ENCODE measurements at places on chromosomes 11 and 22. TPM values are rescaled to one million over a fixed set of nuclear protein-coding genes. Genes with fewer than 3 reads are reported as not detected.

The CNGA4 gene
- total RNA-seq, result 0.20 TPM

DNA sequence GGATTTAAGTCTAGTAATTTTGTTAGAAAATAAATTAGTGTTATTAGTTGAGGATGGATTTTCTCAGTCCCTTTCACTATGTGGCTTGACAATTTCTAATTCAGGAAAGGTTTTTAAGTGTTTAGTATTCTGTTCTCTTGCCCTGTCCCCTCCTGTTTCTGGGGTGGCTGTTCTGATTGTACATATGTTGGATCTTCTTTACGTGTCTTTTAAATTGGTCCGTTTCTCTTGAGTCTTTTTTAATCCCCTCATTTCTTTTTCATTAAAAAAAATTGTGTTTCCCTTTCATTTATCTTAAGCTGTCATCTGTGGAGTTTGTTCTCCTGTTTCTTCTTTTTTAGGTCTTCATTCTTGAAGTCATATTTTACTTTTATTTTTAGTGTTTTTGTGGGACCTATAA, 12.5 kb downstream of the ZBED4 start:
- DNase-seq, result no peak

DNA sequence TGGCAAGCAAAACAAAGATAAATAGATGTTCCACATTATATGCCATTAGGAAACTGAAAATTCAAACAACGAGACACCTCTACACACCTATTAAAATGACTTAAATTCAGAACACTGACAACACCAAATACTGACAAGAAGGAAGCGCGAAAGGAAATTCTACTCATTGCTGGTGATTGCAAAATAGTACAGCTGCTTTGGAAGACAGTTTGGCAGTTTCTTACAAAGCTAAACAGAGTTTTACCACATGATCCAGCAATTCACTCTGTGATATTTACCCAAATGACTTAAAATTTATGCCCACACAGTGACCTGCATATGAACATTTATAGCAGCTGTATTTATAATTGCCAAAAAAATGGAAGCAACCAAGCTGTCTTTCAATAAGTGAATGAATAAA, 232.6 kb downstream of the CASP12 start:
- DNase-seq, result no peak

GRCh38 chr22:30481711-30482110, 9.9 kb upstream of the SEC14L3 start:
- DNase-seq, result no peak

- no peak for DNase-seq
Observed at GRCh38 chr11:116062490-116063171, 558.4 kb upstream of the CADM1 start.

DNA sequence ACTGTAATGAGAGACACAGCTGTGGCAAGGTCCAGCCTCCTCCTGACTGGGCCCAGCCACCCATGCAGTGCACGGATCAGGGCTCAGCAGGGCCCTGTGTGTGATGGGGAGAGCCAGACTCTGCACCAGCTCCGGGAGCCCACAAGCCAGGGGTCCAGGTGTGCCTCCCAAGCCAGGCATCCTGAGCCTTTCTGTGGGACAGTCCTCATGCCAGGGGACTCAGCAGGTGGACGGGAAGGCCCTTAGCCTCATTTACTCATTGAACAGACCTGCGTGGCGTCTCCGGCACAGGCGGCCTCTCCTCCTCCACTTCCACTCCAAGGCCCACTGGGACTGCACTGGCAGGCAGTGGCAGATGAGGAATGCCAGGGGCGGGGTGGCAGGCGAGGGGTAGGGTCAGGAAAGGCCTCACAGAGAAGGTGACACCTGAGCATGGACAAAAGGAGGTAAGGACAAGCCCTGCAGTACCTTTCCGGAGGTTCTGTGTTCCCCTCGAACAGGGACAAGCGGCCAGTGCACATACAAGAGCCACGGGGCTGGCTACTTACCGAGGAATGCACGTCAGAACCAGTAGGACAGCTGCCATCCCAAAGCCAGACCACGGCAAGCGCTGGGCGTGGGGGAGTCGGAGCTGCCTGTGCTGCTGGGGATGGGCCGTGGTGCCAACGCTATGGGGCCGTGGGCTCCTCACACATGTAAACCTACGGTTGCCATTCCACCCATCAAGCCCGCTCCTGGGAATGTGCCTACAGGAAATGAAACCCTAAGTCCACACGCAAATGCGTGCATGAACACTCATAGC, 52.7 kb downstream of the IGF2 start:
- no peak for DNase-seq

DNA sequence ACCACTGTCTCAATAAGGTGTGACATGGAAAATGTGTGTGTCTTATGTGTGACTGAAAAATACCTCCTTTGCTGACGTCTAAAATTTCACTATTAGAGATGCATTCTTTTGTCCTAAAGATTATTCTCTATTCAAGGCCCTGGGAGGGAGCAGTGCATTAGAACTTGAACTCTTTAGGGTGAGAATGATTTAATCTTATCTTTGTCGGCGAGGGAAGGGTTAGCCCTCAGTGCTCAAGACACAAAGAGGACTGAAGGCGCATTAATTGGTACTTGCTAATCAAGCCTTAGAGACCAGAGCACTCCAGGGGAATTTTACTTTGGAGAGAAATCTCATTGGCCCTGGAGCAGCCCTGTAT, 29.8 kb upstream of the PLET1 start:
- no peak for DNase-seq

- no peak for DNase-seq
Observed at GRCh38 chr11:59706518-59707285, 6.9 kb downstream of the OR10V1 start.

- no peak for DNase-seq
Observed at GRCh38 chr11:27241311-27242122, 121.5 kb downstream of the CCDC34 start.

DNA sequence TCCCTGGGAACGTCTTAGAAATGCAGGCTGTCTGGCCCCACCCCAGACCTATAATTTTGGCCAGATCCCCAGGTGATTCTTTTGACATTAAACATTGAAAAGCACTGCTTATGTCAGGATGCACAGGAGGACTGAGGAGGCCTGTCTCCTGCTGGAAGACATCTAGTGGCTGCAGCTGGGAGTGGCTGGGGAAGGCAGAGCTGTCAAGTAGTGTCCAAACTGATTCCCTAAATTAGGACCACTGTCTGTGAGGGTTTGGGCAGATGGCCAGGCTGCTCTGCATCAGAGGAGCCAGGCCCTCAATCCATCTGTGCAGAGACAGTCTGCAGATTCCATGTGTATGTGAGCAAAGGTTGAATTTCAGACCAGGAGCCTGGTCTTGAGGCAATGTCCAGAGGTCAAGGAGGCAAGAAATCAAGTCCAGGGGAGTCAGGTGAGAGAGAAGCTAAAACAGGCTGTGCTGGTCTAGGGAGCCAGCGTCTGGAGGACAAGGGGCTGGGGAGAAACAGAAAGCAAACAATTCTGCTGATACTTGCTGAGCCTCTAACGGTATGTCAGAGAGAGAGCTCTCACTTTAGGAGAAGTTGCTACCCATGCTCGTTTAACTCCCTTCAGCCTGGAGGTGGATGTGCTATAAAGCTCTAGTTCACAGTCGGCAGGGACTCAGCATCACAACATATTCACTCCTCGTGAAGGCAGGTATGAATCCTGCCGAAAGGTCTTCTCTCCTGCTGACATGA, 15.3 kb upstream of the SYTL2 start:
- peak; percentile 54 for DNase-seq

The IGSF22 gene
- 0.35 TPM for total RNA-seq

DNA sequence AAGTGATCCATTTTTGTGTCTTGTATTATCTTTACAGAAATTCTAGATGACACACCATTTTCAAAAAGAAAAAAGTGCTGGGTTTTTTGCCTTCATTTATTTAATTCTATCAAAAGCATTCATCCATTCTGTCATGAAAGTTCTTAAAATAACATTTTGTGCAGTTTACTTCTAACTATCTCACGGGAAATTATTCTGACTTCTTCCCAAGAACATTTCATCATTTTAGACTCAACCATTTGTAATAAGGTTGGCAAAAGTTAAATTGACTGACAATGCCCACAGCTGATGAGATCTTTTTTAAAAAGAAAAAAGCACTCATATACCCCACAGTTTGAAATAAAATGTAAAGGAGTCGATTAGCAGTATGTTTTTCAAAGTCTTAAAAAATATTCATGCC, 68.5 kb downstream of the SBF2 start:
- no peak for DNase-seq

- DNase-seq, result no peak
Observed at GRCh38 chr11:122578171-122578825, 77.2 kb upstream of the UBASH3B start.

GRCh38 chr22:36470162-36470993, 11.1 kb downstream of the TXN2 start:
- peak; percentile 89 for DNase-seq

The DEPDC7 gene
- total RNA-seq, result 4.4 TPM

The ADAMTS15 gene
- 1.5 TPM for total RNA-seq

DNA sequence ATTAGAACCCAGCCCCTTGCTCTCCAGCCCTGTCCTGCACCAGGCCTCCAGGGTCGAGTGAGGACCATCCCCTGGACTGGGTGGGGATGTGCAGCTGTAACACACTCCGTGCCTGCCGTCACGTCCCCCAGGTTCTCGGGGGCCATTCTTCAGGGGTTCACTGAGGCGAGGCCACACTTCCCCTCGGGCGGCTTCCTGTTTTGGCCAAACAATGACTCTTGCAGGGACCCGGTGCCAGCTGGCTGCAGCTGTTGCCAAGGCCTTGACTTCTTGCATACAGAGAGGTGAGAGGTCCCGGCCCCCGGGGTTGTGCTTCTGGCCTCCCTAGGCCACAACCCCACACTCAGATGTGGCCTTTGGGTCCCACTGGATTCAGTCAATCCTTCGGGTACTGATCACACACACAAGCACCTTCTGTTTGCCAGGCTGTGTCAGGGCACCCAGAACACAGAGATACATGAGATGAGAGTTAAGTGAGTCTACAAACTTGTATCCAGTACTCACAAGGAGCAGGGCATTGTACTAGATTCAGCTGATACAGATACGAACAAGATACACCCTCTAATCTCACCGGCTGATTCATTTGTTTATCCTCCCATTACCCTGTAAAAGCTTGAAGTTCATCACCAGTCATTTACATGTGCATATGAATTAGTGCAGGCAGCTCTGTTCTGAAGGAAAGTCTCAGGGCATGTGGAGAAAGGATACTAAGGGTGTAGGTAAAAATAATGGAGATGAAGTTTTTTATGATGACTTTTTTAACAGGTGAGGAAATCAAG, 32.9 kb downstream of the LRRC32 start:
- peak; percentile 14 for DNase-seq

DNA sequence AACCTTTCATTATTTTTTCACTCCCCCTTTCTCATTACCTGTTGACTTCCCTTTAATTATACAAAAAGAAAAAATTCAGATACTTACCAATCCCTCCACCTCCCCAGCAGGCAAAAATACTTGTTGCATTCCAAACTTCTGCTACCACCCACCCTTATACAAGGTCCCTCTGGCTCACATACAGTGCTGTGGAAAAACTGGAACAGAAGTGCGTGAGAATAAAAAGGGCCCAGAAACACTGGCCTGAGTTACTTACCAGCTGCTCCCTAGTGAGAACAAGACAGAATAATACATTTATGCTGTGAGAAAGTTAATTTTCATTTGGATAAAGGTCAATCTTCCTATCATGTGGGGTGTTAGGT, 46.9 kb upstream of the RAPSN start:
- DNase-seq, result no peak

GRCh38 chr11:106322106-106322505, 244.6 kb downstream of the AASDHPPT start:
- DNase-seq, result no peak

DNA sequence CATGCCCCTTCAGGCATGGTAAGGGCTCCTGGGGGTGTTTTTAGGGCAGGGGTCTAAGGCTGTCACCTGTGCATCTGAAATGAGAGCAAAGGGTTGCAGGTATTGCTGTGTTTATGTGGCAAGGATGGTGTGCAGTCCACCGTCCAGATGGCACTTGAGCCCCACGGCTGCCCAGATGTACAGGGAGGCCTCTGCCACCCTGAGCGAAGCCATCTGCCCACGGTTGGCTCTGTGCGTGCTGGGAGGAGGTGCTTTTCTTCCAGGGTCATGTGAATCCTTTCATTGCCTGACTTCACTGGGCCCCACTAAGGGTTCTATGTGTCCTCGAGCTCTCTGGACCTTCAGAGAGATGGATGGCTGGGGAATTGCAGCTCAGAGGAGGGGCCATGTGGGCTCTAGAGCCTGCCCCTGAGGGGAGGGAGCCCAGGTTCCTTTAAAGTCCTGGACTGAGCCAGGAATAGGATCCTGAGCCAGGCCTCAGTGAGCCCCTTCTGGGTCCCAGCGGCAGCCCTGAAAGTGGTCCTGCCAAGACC, 89.9 kb downstream of the CTTN start:
- DNase-seq, result no peak

The OR52N4 gene
- not detected for total RNA-seq

DNA sequence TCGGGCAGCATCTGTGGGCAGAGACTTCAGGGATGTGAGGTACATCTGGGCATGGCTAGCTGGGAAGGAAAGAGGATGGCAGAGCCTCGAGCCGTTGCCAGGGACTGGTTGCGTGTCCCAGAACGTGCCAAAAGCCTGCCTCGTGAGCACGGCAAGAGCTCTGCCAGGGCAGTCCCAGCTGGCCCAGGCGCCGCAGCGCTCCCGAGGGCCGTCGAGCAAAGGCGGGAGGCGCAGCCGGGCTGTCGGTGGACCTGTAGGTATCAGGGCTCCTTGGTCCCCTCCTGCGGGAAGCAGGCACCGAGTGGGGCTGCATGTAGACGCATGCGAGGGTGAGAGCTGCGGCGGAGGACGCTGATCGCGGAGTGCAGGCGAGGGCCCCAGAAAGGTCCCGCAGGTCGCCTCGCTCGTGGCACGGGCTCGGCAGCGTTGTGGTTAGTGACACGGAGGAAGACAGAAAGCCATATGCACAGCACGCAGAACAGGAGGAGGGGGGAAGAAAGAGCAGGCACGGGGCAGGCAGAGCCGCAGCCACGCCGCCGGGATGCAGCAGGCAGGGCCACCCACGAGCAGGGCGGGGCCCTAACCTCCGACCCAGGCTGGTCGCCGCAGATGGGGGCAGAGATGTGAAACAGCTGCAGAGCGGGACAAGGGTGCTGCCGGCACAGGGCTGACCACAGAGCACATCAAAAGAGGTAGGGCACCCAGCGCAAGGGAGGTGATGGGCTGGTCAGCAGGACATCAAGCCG, 18.0 kb downstream of the LSP1 start:
- DNase-seq, result no peak

DNA sequence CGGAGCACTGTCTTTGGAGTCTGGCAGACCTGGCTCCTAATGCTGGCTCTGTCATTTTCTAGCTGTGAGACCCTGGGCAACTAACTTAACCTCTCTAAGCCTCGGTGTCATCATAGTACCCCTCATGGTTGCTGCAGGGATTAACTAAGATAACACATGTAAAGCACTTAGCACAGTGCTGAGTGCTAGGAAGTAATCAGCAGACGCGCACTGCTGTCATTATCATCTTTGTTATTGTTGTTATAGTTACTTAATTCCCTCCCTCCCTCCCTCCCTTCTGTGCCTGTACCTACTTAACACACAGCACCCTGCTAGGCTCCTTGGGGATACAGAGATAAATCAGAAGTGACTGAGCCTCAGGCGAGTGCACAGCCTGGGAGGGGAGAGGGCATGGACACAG, 104.7 kb upstream of the PITPNB start:
- no peak for DNase-seq

GRCh38 chr11:128865490-128865889, 1.6 kb downstream of the KCNJ1 start:
- DNase-seq, result no peak

The SLC22A9 gene
- total RNA-seq, result not detected

- DNase-seq, result no peak
Observed at GRCh38 chr11:57279116-57279515, 42.1 kb upstream of the APLNR start.

All from H9 (cell line).